ENCODE measurements at places on chromosomes 5 and 9.

DNA sequence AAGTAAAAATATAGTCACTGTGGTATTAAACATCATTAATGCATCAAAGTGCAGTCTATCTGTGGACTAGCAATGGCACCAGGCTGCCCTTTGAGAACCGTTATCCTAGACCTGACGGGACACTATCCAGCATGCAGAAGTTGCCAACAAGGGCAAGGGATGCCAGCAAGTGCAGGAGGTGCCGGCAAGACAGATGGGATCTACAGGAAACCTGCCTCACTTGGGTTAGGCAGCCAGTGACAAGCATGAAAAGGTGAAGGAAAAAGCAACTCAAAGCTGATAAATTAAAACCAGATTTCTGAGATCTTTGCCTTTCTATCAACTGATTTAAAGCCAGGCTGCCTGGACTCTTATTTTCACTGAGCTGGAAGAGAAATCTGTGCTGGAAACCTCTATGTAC lies 315.2 kb upstream of the PDE4D start:
- DNase-seq: no peak

- DNase-seq: no peak
These were observed 572 bp downstream of the SCGB3A1 start for GRCh38 chr5:180590543-180591310.

DNA sequence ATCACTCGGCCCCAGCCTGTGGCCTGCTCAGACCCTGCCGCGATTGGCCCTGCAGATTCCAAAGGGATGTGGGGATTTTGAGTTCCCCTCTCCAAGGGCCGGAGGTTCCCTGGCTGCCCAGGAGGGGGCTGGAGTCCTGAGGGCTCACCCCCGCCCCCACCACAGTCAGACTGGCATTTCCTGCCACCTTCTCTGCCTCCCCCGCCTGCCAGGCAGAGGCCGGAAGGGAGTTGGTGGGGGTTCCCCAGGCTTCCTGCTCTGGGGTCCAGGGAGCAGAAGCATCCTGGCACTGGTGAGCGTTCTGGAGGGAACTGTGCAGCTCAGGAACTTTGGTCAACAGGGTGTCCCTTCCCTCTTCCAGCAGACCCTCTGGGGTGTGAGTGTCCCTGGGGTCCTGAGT lies 70.6 kb downstream of the RXRA start:
- peak; percentile 45 for DNase-seq

- DNase-seq: no peak
These were observed 76.6 kb upstream of the DAB2 start for GRCh38 chr5:39501397-39501796.

DNA sequence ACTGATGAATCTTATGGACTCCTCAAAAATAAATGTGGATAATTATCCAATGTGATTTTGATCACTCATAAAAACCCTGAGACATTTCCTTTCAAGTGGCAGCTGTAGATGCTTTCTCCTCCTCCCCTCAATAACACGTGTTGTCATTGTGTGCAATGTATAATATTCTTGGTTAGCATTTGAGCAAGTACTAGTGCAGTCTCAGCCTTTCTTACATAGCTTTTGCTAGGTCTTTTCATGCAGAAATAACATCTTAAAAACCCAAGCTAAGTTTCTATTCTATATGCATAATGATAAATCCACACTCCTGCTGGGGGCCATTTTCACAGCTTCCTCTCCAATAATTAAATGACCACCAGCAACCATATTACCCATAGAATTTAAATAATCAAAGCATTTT lies 1835.2 kb upstream of the NUDT12 start:
- DNase-seq: no peak

All from CD4-positive, alpha-beta T cell treated with Interleukin-2 at 100 ng/mL for 4 hours (primary cell).